AG04449 (cell line): ENCODE measurements at places on chromosomes 16 and 17.
A peak's percentile ranks its signal among the peaks of the same experiment; 100 is the strongest.

GRCh38 chr16:58638148-58639036 lies 8.8 kb upstream of the CNOT1 start:
- peak; percentile 63 for DNase-seq

DNA sequence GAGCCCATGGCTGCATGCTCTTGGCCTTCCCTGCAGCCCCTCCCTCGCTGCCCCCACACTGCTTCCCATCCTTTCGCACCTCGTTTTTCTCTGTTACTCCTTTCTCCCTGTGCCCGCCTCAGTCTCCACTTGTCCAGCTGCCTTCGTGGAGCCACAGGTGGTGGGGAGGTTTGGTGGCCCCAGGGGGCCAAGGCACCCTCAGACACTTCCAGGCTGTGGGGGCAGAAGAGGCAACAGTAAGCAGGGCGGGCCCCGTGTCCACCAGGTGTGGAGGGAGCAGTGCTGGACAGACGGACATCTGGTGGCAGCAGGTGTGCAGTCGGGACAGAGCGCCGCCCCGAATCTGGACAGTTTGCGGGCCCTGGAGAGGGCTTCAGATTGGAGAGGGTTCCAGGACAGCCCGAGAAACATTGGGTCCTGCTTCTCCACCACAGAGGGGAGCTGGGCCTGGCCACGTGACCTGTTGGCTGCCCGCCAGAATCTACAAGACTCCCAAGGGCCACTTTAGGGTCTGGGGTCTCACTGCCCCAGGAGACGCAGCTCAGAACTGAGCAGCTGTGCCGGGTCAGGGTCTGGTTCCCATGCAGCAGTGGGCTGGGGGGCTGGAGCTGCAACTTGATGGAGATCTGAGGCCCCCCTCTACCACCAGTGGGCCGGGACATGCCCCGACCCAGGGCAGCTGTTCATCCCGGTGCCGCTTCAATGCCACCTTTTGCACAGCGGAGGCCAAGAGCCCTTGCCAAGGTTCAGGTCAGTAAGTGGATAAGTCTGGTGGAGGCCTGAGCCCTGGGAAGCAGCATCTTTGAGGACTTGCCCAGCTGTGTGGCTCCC lies 22.8 kb downstream of the BAHCC1 start:
- DNase-seq = no peak

DNA sequence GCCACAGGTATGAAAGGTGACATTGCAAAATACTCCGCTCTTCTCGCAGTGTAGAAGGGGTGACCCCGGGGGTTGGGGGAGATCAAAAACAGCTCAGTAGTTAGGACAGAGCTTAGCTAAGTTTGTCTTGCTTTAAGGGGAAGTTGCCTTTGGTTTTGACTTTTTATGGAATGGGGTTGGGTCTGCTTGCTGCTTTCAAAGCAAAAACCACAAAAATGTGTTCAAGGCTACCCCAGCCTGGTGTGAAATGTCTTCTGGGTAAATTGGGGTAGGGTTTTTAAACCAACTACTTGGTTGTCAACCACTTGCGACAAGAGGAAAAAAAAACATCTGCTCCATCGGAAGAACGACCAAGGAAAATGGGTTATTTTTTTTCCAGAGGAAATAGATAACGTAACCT lies 6.2 kb downstream of the FUS start:
- DNase-seq = no peak

- no peak for DNase-seq
These were observed 737.5 kb downstream of the KCNJ2 start for GRCh38 chr17:70906808-70907207.

DNA sequence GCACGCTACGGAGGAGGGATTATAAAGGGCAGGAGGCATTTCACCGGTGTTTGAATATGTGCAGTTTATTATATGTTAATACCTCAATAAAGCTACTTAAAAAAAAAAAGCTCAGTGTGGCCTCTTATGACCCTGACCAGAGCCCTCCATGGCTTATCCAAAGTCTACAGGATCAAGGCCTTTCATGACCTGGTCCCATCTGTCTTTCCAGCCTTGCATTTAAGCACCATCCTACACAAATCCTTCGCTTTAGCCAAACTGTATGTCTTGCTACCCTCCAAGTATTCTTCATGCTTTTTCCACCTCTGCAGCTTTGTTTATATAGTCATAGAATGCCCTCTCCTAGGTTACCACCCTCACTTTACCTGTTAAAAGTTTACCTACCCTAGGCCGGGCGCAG lies 6.5 kb downstream of the MFSD6L start:
- no peak for DNase-seq

DNA sequence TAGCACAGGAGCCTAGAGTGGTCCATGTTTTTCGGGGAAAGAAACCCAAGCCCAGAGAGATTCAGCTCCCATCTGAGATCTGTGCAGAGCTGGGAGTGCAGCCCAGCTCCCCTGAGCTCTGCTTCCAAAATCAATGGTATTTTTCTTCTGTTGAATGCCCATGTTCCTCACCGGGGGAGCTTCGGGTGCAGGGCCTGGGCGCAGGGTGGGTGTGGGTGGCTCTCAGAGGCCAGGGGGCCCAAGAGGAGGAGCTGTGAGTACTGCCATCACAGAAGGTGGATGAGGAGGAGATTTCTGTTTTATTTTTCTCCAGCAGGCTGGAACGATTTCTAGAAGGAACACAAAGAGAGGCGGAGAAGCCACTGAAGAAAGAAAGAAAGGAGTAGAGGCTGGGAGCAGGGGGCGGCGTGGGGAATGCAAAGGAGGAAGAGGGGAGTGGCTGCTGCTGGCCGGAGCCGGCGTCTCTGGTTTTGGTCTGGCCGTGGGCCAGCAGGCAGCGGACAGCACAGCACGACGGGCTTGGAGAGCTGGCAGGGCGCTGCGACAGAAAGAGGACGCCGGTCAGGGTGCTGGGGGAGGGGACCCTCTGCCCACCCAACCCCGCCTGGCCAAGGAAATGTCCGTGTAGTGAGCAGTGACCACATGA lies 76.2 kb upstream of the KSR1 start:
- no peak for DNase-seq
